A549 treated with GW870086 at 1 μM for 4 hours (cell line): ENCODE measurements at places on chromosomes 12 and 14. TPM values are rescaled to one million over a fixed set of nuclear protein-coding genes. Genes with fewer than 3 reads are reported as not detected.

NR1H4 gene
- total RNA-seq = 0.07 to 0.32 TPM (median 0.09 TPM) in 3 of 5 replicates, not detected in the others

OTX2 gene
- total RNA-seq = not detected in 5 replicates

HPD gene
- total RNA-seq = 1.6 to 2.2 TPM (median 2.0 TPM) in 5 replicates

FGF6 gene
- not detected in 5 replicates for total RNA-seq

PIANP gene
- 0.95 to 1.5 TPM (median 0.97 TPM) in 5 replicates for total RNA-seq

INHBC gene
- total RNA-seq = not detected in 5 replicates

HOMEZ gene
- total RNA-seq = 5.4 to 9.4 TPM (median 8.3 TPM) in 5 replicates

PRR4 gene
- 0.51 to 4.2 TPM (median 2.0 TPM) in 5 replicates for total RNA-seq

TMTC1 gene
- total RNA-seq = 0.05 to 0.12 TPM (median 0.06 TPM) in 4 of 5 replicates, not detected in the other

NEUROD4 gene
- total RNA-seq = not detected in 5 replicates

FAM90A1 gene
- 0.10 to 0.11 TPM (median 0.10 TPM) in 3 of 5 replicates, not detected in the others for total RNA-seq

COQ5 gene
- 26.2 to 29.6 TPM (median 28.6 TPM) in 5 replicates for total RNA-seq

SLC7A8 gene
- total RNA-seq = 0.82 to 2.4 TPM (median 1.2 TPM) in 5 replicates

MAX gene
- total RNA-seq = 52.9 to 73.0 TPM (median 58.8 TPM) in 5 replicates

SCNN1A gene
- 12.4 to 15.8 TPM (median 13.7 TPM) in 5 replicates for total RNA-seq

PLA2G1B gene
- not detected in 5 replicates for total RNA-seq

TPPP2 gene
- not detected in 5 replicates for total RNA-seq

RAD9B gene
- total RNA-seq = 0.09 to 0.61 TPM (median 0.29 TPM) in 5 replicates

LRFN5 gene
- total RNA-seq = not detected in 5 replicates

TTC9 gene
- total RNA-seq = 3.0 to 3.6 TPM (median 3.3 TPM) in 5 replicates

CNIH1 gene
- total RNA-seq = 239 to 340 TPM (median 257 TPM) in 5 replicates
